ENCODE measurements at places on chromosomes 6 and 20. TPM values are rescaled to one million over a fixed set of nuclear protein-coding genes. Genes with fewer than 3 reads are reported as not detected.

DNA sequence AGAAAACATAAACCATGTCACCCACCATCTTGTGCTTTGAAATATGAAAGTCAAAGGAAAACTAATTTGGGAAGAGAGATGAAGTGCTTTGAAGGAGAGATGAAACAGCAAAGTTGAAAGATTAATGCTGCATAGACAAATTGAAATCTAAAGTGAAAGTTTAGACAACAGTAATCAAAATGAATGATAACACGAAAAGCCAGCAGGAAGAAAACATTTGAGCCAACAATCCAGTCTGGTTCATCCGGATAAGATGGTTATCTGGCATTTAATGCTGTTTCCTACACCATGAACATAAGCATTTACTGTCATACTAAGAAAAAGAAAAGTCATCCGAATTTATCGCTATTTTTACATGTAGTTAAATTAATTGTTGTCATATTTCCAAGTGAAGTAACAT lies 595 bp downstream of the HAO1 start:
- H3K4me3 ChIP-seq: no peak overlapping the region
- H3K36me3 ChIP-seq: peaks cover 18% of the 10 kb centered on the region
- no peak overlapping the region for H3K27ac ChIP-seq
- no peaks in the 10 kb centered on the region for H3K4me1 ChIP-seq
- H3K27me3 ChIP-seq: no peaks in the 10 kb centered on the region

DNA sequence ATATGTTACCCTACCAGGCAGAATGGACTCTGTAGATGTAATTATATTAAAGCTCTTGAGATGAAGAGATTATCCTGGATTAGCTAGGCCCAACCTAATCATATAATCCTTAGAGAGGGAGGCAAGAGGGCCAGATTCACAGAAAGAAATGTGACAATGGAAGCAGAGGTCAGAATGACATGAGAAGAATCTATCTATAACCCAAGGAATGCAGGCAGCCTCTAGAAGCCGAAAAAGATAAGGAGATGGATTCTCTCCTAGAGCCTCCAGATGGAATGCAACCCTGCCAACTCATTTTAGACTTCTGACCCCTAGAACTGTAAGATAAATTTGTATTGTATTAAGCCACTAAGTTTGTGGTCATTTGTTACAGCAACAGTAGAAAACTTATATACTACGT lies 12.3 kb downstream of the PXT1 start:
- no peak overlapping the region for H3K4me3 ChIP-seq
- DNase-seq: no peak
- H3K4me1 ChIP-seq: no peaks in the 10 kb centered on the region
- H3K27ac ChIP-seq: no peak overlapping the region
- no peaks in the 10 kb centered on the region for H3K27me3 ChIP-seq

- DNase-seq: no peak
- H3K27me3 ChIP-seq: no peaks in the 10 kb centered on the region
- peaks cover 2% of the 10 kb centered on the region for H3K4me1 ChIP-seq
- H3K27ac ChIP-seq: no peak overlapping the region
Observed at GRCh38 chr6:19839237-19839546, 2.0 kb downstream of the ID4 start.

DNA sequence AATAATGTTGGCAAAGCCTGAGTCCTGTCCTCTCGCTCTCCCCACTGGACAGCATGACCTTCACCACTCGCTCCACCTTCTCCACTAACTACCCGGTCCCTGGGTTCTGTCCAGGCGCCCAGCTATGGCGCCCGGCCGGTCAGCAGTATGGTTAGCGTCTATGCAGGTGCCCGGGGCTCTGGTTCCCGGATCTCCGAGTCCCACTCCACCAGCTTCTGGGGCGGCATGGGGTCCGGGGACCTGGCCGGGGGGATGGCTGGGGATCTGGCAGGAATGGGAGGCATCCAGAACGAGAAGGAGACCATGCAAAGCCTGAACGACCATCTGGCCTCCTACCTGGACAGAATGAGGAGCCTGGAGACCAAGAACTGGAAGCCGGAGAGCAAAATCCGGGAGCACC lies 20.5 kb downstream of the RNF114 start:
- no peak overlapping the region for H3K27ac ChIP-seq
- no peaks in the 10 kb centered on the region for H3K27me3 ChIP-seq
- H3K4me3 ChIP-seq: no peak overlapping the region
- H3K4me1 ChIP-seq: no peaks in the 10 kb centered on the region

DNA sequence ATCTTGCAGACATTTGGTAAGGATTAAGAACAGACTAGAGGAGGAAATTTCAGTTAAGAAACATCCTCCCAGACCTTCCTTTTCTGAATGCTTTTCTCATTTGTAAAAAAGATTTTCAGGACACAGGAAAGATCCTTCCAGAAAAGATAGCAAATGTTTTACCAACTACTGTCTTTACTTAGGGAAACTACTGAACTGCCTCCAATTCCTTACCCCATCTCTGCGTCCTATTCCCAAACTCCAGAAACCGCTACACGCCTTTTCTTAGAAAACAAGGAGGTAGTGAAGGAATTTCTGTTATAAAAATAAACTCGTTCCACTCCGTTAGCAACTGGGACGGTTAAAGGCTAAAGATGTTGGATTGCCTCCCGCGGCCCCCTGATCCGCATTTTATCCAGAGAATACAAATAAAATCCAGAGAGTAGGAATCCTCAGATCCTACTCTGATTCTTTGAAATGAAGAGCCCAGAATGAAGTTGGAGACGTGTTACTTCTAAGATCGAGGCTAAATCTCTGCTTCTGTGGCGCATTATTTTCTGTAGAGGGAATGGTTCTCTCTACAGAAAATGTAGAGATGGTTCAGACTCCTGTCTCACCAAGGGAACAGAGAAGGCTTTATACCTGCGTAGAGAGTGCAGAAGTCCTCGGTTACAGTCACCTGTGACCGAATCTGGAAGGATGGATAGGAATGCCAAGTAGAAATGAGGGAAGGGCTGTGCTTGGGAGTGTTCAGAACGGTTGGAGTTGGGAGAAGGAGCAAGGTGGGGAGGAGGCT lies 133.0 kb downstream of the GPX5 start:
- peak; percentile 36 for DNase-seq
- H3K36me3 ChIP-seq: no peaks in the 10 kb centered on the region
- H3K27me3 ChIP-seq: no peaks in the 10 kb centered on the region
- no peaks in the 10 kb centered on the region for H3K4me1 ChIP-seq
- H3K27ac ChIP-seq: no peak overlapping the region
- H3K4me3 ChIP-seq: peak overlapping the region; percentile 87

Gene PACRG
- 0.26 TPM for total RNA-seq

- H3K36me3 ChIP-seq: no peaks in the 10 kb centered on the region
- no peak overlapping the region for H3K27ac ChIP-seq
- H3K4me1 ChIP-seq: peaks cover 8% of the 10 kb centered on the region
- H3K4me3 ChIP-seq: no peak overlapping the region
Observed at GRCh38 chr6:147054158-147054557, 150.1 kb upstream of the STXBP5 start.

DNA sequence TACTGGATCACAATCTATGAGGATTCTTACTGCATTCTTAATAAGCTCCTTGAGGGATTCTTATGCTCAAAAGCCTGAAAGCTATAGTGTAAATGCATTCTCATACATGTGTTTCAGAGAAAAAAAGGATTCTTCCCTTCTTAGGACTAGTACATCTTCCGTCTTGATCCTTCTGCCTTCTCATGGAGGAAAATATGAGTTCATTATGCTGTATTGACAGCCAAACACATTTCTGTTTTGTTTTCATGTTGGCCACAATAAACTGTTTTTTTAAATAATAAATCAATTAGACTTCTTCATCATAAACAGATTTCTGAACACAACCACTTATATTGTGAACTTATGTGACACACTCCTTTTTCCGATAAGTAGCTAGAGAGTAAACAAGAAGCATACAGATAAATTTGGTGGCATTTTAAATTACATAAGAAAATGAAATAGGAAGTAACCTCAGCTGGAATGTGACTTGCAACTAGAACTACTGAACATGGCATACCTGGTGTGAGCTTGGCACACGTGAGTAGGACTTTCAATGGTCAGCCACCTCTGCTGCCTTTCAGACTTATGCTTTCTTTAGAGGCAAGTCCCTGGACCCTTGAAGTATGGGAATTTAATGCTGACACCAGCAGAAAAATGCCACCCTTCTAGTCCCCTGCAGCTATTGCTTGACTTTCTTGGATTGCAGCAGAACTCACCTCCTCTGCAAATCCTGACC lies 350.4 kb downstream of the BCKDHB start:
- no peaks in the 10 kb centered on the region for H3K36me3 ChIP-seq
- H3K27me3 ChIP-seq: no peaks in the 10 kb centered on the region
- no peak overlapping the region for H3K4me3 ChIP-seq
- no peak for DNase-seq

DNA sequence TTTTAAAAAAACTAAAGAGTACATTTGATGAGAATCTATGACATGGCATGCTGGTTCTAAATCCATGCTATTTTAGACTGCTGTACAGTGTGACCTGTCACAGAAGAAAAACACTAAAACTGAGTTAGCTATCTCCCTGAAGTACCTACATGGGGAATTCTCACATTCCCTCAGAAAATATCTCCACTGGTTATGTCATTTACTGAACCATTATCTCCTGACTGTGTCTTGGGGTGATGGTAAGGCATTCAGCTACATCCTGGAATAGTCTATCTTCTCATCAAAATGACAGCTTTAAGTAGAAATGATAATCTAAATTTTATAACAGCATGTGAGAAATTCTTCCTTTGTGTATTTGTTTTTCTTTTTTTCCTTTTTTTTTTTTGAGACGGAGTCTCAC lies 172.1 kb upstream of the HTR1E start:
- H3K4me1 ChIP-seq: no peaks in the 10 kb centered on the region
- no peak overlapping the region for H3K27ac ChIP-seq
- peaks cover 32% of the 10 kb centered on the region for H3K36me3 ChIP-seq
- H3K4me3 ChIP-seq: no peak overlapping the region

DNA sequence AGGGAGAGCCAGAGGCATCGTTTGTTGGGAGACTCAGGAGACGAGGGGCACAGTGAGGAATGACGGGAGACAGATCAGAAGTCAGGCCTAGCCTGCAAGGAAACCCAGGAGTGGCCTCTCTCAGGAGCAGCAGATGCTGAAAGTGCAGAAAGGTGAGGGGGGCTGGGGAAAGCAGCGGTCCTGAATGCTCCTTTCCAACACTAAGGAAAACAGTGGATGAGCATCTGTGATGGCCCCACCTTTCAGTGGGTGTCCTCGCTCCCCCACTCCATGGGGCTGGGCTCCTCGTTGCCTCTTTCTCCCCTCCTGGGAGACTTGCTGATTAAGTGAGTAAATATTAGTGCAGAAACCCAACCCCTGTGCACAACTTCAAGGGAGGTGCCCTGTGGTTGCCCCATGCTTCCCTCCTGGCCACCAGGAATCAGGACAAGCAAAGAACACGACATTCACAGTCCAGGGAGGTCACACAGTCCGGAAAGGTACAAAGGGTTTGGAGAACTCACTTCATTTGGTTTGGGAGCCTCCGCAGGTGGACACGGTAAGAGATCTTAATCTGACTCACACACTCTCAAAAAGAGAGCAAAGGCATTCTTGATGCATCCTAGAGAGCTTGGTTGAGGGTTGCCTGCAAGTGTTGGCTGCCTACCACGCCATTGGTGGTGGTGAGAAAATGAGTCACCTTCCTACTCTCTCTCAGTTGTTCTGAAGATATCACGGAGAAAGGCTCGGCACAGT lies 9.7 kb upstream of the BPIFB1 start:
- H3K36me3 ChIP-seq: no peaks in the 10 kb centered on the region
- no peak for DNase-seq
- H3K27me3 ChIP-seq: no peaks in the 10 kb centered on the region
- no peak overlapping the region for H3K27ac ChIP-seq

DNA sequence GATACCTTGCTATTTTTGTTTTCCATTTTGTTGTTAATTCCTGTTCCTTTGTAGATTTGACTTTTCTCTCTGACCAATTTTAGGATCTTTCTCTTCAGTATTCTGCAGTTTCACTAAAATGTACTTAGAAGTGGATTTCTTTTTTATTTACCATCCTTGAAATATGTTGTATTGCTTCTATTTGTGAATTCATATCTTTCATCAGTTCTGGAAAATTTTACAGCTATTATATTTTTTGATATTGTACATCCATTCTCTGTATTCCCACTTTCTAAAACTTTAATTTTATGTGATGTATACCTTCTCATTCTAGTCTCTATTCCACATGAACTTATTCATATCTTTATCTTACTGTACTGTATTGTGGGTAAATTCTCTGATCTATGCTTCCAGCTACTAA lies 9.7 kb upstream of the ALDH8A1 start:
- no peaks in the 10 kb centered on the region for H3K4me1 ChIP-seq
- H3K4me3 ChIP-seq: no peak overlapping the region
- no peaks in the 10 kb centered on the region for H3K27me3 ChIP-seq
- peaks cover 37% of the 10 kb centered on the region for H3K36me3 ChIP-seq
- H3K27ac ChIP-seq: no peak overlapping the region

GRCh38 chr6:137166247-137167098 lies 7.0 kb downstream of the IL22RA2 start:
- no peaks in the 10 kb centered on the region for H3K27me3 ChIP-seq
- no peak overlapping the region for H3K27ac ChIP-seq
- DNase-seq: no peak
- no peak overlapping the region for H3K4me3 ChIP-seq
- peaks cover 42% of the 10 kb centered on the region for H3K36me3 ChIP-seq

- H3K4me3 ChIP-seq: no peak overlapping the region
- no peaks in the 10 kb centered on the region for H3K4me1 ChIP-seq
- H3K27ac ChIP-seq: no peak overlapping the region
- DNase-seq: no peak
Observed at GRCh38 chr6:137264311-137265075, 45.3 kb upstream of the IFNGR1 start.

GRCh38 chr6:109478841-109479624 lies 4.0 kb downstream of the ZBTB24 start:
- H3K4me1 ChIP-seq: peaks cover 13% of the 10 kb centered on the region
- no peaks in the 10 kb centered on the region for H3K27me3 ChIP-seq

Gene LRP11
- 15.6 TPM for total RNA-seq

Gene LPA
- total RNA-seq: 0.15 TPM

DNA sequence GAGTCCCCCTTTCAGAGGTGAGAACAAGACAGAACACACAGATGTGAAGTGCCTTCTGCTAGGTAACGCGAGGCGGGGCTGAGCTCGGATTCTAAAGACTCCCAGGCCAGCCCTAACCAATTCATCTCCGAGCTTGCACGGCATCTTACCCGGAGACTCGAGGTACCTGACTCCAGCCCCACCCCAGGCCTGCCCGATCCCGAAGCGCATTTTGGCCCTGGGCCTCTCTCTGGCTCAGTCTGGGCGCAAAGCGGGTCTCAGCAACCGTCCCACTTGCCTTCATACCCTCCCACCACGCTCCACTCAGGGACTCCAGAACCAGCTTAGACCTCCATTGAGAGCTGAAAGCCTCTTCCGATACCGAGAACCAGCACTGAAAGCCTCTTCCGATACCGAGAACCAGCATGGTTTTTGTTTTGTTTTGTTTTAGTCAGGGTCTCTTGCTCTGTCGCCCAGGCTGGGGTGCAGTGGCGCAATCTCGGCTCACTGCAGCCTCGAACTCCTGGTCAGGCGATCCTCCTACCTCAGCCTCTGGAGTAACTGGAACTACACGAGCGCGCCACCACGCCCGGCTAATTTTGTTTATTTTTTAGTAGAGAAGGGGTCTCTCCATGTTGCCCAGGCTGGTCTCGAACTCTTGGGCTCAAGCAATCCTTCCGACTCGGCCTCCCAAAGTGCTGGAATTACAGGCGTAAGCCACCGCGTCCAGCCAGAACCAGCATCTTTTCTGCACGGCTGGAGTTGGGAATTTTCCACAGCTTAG lies 557 bp upstream of the DYNLRB1 start:
- peak overlapping the region; percentile 97 for H3K4me3 ChIP-seq
- no peaks in the 10 kb centered on the region for H3K4me1 ChIP-seq
- H3K36me3 ChIP-seq: peaks cover 31% of the 10 kb centered on the region
- H3K27ac ChIP-seq: peak overlapping the region; percentile 5
- no peaks in the 10 kb centered on the region for H3K27me3 ChIP-seq

Gene TRMT6
- 37.8 TPM for total RNA-seq

- H3K27ac ChIP-seq: no peak overlapping the region
- no peaks in the 10 kb centered on the region for H3K4me1 ChIP-seq
- no peaks in the 10 kb centered on the region for H3K27me3 ChIP-seq
- no peaks in the 10 kb centered on the region for H3K36me3 ChIP-seq
Observed at GRCh38 chr20:1696521-1697209, 39.1 kb upstream of the SIRPG start.

Gene HSD17B8
- 5.5 TPM for total RNA-seq

Data from H9 (cell line).